ENCODE measurements at places on chromosomes 1 and 21.

GRCh38 chr1:162141281-162142054 lies 72.0 kb downstream of the NOS1AP start:
- DNase-seq: no peak

- no peak for DNase-seq
Observed at GRCh38 chr1:77014073-77014788, 147.0 kb downstream of the ST6GALNAC5 start.

- DNase-seq: no peak
Observed at GRCh38 chr21:28393279-28393678, 599.4 kb downstream of the LTN1 start.

DNA sequence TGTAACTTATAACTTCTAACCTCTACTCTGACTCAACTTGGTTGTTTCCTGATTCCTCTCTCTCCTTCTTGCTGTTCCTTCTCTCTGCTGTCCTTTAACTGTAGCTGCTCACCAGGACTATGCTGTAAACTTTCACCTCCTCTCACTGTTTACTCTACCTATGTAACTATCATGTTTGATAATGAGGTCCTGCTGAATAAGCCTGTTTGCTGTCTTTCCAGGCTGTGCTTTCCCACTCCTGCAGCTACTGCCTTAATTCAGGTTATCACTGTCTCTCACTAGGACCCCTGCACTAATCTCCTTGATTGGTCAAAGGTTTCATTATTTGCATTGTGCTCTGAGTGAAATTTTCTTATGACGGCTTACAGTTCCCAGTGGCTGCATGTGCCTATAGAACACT lies 633.9 kb upstream of the PTBP2 start:
- no peak for DNase-seq

DNA sequence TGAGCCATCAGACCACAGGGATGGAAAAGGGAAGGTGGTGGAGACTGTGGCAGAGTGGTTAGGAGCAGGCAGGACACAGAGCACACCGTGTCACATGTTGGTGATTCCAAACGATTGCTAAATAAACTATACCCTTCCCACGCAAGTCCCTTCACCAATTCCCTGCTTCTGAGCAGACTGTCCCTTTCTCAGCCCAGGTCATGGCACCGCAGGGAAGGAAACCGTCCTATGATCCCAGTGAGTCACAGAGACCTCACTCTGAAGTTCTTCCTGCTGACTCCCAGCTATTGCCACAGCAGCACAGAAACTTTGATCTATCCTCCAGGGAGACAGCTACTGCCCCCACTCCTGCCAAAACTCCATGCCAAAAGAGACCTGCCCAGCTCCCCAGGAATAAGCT lies 19.2 kb downstream of the RIMS3 start:
- DNase-seq: no peak
